Stimulated activated CD8-positive, alpha-beta memory T cell treated with anti-CD3 and anti-CD28 coated beads, Interleukin-4, amount 100 ng/mL, for 48 hours (primary cell): ENCODE measurements at places on chromosomes 11 and 22.
A peak's percentile ranks its signal among the peaks of the same experiment; 100 is the strongest.

DNA sequence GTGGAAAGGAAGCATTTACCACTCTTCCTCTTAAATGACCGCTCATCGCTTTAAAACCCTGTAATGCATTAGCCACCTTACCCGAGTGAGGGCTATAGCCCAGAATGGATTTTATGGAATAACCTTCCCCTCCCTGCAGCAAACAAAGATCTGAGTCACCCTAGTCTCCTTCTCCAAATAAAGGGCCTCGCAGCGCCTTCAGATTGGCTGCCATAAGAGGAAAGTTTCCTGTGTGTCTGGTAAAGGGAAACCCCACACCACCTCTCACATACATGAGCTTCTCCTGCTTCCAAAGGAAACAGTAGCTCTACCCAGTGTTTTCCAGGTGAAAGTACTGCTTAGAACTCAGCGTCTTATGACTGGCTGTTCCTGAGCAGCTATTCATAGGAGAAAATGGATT is 47.8 kb downstream of the PPP2R1B start:
- no peak for DNase-seq

GRCh38 chr11:119339589-119340334 is 921 bp downstream of the C1QTNF5 start:
- DNase-seq, result peak; percentile 75

GRCh38 chr11:1310772-1311468 is 1.5 kb upstream of the TOLLIP start:
- peak; percentile 74 for DNase-seq

GRCh38 chr22:50146439-50147238 is 23.9 kb upstream of the PANX2 start:
- DNase-seq, result no peak

GRCh38 chr11:18720091-18720807 is 5.7 kb downstream of the IGSF22 start:
- no peak for DNase-seq

- no peak for DNase-seq
Observed at GRCh38 chr11:71551711-71552110, 3.5 kb downstream of the KRTAP5-9 start.

DNA sequence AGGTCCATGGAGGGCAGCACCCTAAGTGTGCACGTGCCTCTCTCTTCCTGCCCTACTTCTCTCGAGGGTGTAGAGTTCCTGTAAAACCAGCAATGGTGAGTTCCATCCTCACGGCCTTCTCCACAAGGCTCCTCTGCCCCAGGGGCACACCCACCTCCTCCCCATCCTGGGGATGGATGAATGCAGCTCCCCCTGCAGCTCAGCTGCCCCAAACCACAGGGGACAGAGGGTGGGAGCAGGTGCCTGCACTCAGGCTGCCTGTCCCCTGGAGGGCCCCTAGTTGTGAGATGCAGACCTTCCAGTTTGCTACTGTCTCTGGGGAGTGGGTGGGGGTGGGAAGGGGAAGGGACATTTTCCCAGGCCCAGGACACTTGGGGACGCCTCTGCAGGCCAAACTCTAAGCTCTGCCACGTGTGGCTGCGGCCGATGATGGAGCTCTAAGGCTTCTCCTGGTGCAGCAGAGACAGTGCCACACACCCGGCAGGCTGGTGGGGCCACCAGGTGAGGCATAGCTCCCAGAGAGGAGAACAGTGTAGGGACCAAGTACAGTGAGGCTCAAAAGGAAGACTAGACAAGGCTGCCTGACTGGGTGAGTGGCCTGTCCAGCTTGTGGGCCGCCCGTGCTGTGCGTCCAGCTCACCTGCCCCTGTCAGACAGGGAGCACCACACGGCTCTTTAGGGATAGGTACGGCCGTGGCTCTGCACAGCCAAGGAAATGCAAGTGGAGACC is 540.9 kb downstream of the TBC1D22A start:
- DNase-seq, result no peak

- no peak for DNase-seq
Observed at GRCh38 chr11:8759634-8760033, 77.0 kb downstream of the RPL27A start.

DNA sequence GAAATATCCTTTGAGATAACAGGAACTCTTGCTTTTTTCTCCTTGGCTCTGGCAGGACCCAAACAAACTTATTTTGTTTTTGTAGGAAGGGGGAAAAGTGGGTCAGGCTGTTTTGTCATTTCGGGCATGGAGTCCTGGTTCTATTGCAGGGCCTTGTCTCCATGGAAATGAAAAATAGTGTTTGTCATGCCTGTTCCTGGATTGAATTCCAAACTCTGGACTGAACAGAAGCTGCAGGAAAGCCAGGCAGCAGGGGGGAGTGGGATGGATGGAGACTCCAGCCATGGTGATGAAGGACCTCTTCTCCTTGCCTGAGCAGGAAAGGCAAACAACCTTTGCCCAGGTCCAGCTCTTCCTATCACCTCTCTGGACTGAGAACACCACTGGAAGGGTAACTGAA is 87.0 kb downstream of the SCN3B start:
- DNase-seq, result no peak
